Renal cortical epithelial cell (primary cell): ENCODE measurements at places on chromosomes 3 and 15. TPM values are rescaled to one million over a fixed set of nuclear protein-coding genes. Genes with fewer than 3 reads are reported as not detected.

DNA sequence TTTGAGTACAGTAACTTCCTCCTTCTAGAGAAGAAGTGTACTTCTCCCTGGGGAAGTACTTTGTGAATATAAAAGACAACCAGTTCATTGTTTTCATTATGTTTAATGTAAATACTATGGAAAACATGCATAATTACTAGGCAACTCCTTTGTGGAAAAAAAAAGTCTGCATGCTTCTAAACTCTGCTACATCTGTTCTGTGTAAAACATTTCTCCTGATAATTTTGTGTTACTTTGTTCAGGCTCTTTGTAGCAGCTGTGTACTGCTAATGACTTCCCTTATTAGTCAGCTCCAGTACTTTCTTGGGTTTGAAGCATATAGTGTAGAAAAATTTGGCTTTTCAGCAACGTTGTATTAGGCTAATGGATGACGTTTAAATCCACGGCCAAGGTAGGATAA, 111.6 kb downstream of the FEZF2 start:
- no peak for DNase-seq

DNA sequence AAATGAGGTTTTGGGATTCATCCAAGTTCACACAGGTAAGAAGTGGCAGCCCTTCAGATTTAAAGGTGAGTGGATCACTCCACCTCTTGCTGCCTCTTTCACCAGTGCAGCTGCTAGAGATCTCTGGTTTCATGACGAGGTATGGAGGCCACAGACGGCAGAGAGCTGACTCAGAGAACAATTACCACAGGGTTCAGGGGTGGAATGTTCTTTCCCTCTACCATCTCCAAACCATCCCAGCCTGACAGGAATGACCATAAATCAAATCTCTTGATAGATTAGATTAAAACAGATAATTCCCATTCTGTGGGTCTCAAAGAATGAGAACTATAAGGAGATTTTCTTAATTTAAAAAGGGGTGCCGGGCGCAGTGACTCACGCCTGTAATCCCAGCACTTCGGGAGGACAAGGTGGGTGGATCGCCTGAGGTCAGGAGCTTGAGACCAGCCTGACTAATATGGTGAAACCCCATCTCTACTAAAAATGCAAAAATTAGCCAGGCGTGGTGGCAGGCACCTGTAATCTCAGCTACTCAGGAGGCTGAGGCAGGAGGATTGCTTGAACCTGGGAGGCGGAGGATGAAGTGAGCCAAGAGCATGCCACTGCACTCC, 174.2 kb upstream of the ATP11B start:
- peak; percentile 79 for DNase-seq

DNA sequence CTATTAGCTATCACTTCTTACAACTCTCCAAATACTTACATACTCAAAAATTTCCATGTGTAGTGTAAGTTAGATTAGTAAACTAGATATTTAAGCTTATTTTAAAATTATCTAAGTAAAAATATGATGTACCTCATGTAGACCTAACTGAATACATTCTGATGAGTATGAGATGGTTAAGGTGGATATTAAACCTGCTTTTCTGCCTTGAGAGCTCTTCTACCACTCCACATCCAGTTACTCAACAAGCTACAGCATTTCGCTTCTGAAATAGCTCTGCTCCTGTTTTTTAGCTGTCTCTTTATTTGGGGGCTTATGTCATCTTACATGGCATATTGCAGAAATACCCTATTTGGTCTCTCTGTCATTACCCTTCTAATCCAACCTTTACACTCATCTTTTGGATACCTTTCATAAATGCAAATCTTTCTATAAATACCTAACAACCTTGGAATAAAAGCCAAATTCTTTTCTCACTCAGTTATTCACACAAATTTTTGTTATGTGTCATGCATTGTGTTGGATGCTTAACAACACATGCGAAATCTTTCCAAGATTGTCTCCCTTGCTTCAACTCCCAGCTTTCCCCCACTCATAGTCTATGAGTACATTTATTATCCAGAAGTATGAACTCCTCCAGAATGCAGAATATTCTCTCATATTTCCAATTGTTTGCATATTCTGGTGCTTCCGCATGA, 92.0 kb downstream of the ALCAM start:
- no peak for DNase-seq

GRCh38 chr3:48835650-48836366, 11.9 kb downstream of the PRKAR2A start:
- no peak for DNase-seq

DNA sequence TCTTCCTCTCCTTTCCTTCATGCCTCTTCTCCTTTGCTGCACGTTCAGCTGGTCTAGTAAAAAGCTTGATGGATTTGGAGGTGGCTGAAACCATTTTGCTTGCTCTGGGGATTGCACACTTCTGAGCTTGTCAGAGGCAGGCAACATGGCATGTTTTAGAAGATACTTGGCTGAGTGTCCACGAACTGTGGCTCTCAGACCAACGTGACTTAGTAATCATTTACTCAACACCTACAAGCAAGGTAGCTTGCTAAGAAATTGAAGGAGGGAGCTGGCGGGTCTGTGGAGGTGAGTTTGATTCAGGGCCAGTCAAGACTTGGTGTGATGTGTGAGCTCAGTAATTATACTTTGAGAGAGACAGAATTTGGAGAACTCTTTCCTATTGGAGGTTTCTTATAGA, 196.0 kb downstream of the LPP start:
- DNase-seq: peak; percentile 80

GRCh38 chr3:136351351-136351750, 101.2 kb downstream of the PCCB start:
- no peak for DNase-seq

GRCh38 chr3:191169566-191169965, 29.5 kb upstream of the OSTN start:
- no peak for DNase-seq

- DNase-seq: peak; percentile 41
Observed at GRCh38 chr15:25670025-25670554, 193.0 kb downstream of the ATP10A start.

The UPK1B gene
- total RNA-seq: 1.9 and 33.7 TPM in 2 replicates

The DUT gene
- 48.2 and 61.3 TPM in 2 replicates for total RNA-seq

The CNTN4 gene
- total RNA-seq: 0.15 and 1.0 TPM in 2 replicates

The CD96 gene
- 0.05 TPM in 1 of 2 replicates, not detected in the other for total RNA-seq

The STRIT1 gene
- total RNA-seq: not detected in 2 replicates

The DPPA2 gene
- 0.35 TPM in 1 of 2 replicates, not detected in the other for total RNA-seq

The MEIS2 gene
- total RNA-seq: 0.52 and 2.6 TPM in 2 replicates

The ZDHHC23 gene
- 6.6 and 14.6 TPM in 2 replicates for total RNA-seq

The PTX3 gene
- total RNA-seq: 2.5 and 12.5 TPM in 2 replicates

The GOLGA8J gene
- total RNA-seq: 0.10 TPM in 1 of 2 replicates, not detected in the other

The HHLA2 gene
- 0.05 and 2.3 TPM in 2 replicates for total RNA-seq

The RASL12 gene
- total RNA-seq: not detected in 2 replicates

The PIERCE2 gene
- total RNA-seq: 2.6 and 2.8 TPM in 2 replicates
